ENCODE measurements at places on chromosomes 13 and 19. TPM values are rescaled to one million over a fixed set of nuclear protein-coding genes. Genes with fewer than 3 reads are reported as not detected.

DNA sequence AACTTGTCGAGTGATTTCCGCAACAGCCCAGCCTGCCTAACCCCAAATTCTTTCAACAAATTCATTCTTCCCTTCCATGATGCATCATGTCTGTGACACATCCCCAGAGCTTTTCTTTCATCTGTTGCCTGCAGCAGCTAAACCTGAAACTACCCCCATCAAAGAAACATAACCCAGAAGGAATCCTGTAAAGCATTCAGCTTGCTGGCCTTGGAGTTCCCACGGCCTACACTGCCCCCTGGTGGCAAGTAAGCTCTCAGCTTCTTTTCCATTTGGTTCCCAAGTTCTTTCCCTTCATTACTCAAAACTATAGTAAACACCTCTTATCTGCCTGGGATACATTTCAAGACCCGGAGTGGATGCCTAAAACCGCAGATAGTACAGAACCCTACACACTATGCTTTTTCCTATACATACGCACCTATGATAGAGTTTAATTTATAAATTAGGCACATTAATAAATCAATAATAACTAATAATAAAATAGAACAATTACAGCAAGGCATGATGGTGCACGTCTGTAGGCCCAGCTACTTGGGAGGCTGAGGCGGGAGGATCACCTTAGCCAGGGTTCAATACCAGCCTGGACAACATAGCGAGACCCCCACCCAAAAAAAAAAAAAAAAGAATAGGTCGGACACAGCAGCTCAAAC is 7.4 kb downstream of the ETHE1 start:
- DNase-seq = peak; percentile 84

S1PR5 gene
- 0.08 TPM for total RNA-seq

ZNF878 gene
- total RNA-seq = 0.67 TPM

PSPN gene
- total RNA-seq = 1.5 TPM

- no peak for DNase-seq
These were observed 88.8 kb downstream of the ING1 start for GRCh38 chr13:110802260-110802659.

DNA sequence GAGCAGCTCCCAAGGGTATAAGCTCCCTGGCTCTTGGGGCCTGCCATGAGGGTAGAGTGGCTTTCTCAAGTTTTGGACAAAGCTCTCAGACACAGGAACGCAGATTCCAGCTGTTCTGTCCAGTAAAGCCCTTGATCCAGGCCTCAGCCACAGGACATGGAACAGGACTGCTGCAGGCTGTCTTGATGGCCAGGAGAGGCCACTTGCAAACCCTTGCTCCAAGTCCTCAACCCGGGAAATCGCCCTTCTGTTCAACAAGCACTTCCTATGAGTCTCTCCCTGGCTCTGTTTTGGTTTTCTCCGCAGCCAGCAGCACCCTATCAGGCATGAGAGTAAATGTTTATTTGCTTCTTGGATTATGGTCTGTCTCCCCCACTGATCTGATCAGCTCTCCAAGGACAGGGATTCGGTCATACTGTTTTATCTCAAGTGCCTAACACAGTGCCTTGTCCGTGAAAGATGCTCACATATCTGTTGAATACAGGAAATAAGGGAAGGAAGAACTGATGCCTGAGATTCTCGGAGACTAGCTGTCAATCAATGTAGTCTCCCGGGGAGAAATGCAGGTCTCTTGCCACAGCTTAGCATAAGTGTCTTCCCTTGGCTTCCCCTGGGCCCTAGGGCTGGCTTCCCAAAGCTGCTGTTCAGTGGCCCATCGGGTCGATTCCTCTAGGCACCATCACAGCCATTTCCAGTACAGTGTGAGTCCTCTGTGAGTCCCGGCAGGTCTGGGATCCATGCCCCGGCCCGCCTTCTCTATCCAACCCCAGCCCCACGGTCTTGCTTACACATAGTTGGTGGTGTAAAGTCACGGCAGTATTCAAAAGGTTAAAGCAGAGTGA is 90.8 kb downstream of the TSHZ3 start:
- no peak for DNase-seq

DNA sequence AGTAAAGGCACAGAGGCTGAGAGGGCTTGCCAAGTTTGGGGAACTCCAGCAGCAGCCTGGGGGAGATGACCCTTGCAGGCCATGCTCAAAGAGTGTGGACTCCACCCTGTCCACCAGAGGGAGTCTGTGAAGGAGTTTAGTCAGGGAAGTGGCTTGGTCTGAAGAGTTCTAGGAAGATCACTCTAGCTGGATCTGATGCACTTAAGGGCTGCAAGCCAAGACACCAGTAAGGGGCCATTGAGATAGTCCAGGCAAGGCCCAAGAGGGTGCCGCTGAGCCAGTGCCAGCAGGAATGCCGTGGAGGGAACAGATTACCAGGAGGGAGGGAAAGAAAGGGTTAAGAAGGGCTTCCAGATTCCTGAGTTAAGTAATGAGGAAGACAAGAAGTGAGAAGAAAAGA is 68.7 kb downstream of the ZAR1L start:
- DNase-seq = peak; percentile 23

TINCR gene
- total RNA-seq = 1.0 TPM

DNA sequence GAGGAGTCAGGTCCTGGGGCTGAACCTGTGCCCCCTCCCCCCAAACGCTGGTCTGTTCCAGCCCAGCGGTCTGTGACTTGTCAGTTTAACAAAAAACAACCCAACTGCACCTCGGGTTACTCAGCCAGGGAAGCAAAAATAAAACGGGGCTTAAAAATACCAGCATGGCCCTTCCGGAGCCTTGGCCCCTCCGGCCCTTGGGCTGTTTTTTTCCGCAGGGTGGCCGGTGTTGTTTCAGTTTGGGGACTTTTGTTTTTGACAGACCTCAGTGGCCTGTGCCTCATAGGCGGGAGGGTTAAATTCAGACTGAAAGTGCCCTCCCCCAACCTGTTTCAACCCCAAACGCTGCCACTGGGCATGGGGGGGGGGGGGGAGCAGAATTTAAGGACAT is 4.0 kb downstream of the TCF3 start:
- no peak for DNase-seq

- no peak for DNase-seq
These were observed 121.6 kb upstream of the ZNF507 start for GRCh38 chr19:32223595-32224370.

GRCh38 chr19:39918183-39918651 is 16.2 kb downstream of the FCGBP start:
- DNase-seq = no peak

TMPRSS9 gene
- not detected for total RNA-seq

GRCh38 chr19:48418317-48419064 is 25.0 kb downstream of the GRIN2D start:
- DNase-seq = no peak

GRCh38 chr13:64239372-64239771 is 2823.7 kb upstream of the PCDH20 start:
- DNase-seq = peak; percentile 48

- DNase-seq = no peak
These were observed 389.8 kb downstream of the TBC1D4 start for GRCh38 chr13:75092143-75092542.

DNA sequence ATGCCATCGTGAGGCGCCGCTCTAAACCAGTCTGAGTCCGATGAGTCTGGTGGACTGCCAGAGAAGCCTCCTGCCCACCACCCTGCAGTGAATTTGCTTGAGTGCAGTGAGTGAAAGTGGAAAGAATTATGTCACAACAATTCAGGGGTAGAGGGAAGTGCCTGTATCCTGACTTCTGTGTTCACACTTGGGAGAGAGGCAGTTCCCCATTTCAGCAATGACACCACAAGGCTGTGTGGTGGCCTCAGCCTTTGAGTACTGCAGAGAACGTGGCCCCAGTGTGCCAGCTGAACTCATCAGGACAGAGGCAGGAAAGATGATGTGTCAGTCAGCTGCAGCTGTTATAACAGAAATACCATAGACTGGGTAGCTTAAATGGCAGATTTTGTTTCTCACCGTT is 155.6 kb downstream of the COG6 start:
- no peak for DNase-seq

ATP7B gene
- total RNA-seq = 11.4 TPM

- no peak for DNase-seq
These were observed 96.7 kb downstream of the RNASEH2B start for GRCh38 chr13:51006067-51006845.

SHISA2 gene
- 105 TPM for total RNA-seq

DNA sequence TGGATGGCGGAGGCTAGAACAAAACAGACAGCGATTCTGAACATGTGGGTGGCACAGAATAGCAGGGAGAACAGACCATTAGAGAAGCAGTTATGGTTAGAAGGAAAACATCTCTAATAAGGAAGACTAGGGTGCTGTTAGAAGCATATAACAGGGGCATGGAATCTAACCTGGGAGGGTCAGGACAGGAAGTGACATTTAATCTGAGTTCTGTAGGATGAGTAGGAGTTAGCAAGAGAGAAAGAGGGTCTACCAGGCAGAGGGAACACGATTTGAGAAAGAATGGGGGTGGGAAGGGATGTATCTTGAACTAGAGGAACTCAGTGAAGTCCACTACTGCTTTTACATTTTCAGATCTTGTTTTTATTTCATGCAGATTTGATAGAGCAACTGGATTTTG is 48.6 kb downstream of the B3GLCT start:
- no peak for DNase-seq

OCEL1 gene
- total RNA-seq = 7.1 TPM

ZNF846 gene
- 4.2 TPM for total RNA-seq

ZNF571 gene
- total RNA-seq = 3.3 TPM

DNA sequence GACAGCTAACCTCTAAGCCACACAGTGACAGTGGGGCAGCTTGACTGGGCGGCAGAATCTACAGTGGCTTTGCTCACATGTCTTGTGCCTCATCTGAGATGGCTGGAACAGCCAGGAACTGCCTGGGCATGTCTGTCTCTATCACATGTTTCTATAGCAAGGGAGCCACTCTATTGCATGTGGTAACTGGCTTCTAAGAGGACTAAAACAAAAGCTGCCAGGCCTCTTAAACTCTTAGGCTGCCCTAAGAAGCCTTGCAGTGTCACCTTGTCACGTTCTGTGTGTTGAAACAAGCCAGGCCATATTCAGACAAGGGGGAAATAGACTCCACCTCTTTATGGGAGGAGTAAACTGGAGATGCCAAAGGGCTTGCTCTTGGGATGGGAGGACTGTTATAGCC is 122.9 kb upstream of the MAB21L1 start:
- DNase-seq = no peak

- DNase-seq = no peak
These were observed 47.9 kb upstream of the ZNRF4 start for GRCh38 chr19:5407356-5407755.

- no peak for DNase-seq
These were observed 112.5 kb upstream of the KL start for GRCh38 chr13:32903720-32904119.

All from kidney epithelial cell (primary cell).